ENCODE measurements at places on chromosomes 16 and 17.
A peak's percentile ranks its signal among the peaks of the same experiment; 100 is the strongest.

DNA sequence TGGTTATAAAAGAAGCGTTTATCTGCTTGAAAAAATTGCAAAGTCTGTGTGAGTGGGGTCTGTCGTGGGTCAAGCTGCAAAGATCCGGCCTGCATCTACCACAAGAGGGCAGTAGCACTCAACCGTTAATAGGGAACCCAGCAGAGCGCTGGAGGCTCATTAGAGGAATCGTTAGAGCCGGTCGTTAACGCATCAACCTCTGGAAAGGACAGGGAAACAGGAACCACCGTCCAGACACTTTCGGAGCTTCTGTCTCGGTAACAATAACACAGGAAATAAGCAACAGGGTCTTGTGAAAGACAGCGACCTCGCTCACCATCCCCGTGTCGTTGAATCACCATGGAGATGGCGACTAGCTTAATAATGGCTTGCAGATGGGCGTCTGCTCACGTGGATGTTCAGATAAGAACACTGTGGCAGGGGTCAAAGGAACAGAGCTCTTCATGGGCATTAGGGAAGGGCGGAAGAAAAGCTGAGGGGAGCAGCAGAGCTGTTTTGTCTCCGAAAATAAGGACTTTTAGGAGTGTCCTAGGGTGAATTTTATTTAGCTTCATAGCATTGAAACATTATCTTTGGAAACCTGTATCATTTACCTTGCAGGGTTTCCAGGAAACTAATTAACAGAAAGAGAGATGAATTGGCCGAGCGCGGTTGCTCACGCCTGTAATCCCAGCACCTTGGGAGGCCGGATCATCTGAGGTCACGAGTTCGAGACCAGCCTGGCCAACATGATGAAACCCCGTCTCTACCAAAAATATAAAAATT is 11.9 kb upstream of the NSRP1 start:
- DNase-seq: peak; percentile 97

GRCh38 chr16:69727916-69728270 is 1.5 kb upstream of the NQO1 start:
- peak; percentile 45 for DNase-seq

DNA sequence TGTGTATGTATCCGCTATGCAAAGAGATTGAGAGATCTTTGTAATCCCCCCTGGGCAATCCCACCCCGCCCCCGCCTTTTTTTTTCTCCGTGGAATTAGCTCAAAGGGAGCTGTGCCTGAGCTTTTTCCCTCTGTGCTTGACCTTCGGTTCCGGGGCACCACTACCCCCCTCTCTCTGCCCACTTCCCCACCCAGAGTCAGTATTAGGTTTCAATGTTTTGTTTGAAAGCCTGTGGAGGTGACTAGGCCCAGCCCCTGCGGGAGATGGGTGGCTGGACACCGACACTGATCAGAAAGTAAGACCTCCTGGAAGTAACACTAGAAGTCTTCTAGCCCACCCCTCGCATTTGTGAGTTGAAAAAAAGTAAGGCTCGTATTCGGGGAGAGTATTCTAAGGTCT is 7.0 kb downstream of the CBLN1 start:
- no peak for DNase-seq

DNA sequence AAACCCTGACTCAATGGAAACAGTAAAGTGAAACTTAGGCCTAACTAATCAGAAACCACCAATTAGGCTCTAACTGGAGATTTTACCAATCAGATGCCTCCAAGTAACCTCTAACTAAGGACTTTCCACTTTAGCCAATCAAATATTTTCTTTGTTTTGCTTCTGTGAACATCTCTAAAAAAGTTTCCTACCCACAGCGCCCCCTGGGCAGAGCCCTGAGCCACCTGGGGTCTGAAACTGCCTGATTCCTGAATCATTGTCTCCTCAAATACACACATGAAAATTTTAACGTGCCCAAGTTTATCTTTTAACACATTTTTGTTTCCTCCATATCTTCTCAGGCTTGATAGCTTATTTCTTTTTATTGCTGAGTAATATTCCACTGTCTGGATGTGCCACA is 19.0 kb downstream of the ADAD2 start:
- peak; percentile 33 for DNase-seq

DNA sequence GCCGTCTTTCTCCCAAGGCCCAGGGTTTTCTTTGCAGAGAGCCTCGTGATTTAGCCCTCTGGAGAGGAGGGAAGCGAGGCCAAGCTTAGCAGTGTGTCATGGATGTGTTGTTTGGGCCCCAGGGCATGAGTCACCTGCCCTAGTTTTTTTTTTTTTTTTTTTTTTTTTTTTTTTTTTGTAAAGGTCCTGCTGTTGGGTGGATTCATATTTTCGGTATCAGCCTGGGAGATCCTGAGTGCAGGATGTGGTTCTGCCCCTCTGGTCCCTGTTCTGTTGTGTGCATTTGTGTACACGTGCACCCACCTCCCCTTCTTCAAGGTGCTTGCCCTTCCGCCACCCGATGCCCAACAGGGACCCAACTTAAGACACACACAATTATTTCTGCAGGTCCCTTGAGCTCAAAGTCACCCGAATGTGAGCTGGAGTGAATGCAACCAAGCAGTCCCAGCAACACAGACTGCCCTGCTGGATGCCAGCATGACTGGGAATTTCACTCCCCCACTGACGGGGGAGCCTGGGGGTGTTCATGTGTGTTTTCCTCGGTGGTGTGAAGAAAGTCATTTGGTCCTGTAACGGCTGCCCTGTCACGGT is 265.8 kb upstream of the TNRC6C start:
- no peak for DNase-seq

DNA sequence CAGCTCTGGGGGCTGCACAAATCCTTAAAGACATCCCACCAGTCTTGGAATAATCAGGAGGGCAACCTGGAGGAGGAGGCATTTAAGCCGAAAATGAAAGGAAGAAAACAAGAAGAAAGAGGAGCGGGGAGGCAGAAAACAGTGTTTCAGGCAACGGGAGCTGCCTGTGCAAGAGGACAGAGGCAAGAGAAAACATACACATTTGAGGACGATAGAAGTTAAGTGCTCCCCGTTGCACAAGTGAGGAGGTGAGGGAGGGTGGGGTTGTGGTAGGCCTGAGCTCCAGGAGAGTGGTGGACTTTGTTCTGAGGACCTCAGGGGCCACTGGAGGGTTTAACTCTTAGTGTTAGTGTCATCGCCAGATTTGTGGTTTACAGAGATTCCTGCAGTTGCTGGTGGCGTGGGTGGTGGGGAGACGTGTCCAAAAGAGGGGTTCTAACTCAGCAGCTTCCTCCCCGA is 27.6 kb upstream of the CIBAR2 start:
- DNase-seq: no peak

All from hematopoietic multipotent progenitor cell treated with erythropoietin and hydrocortisone succinate and interleukin-3 and kit ligand, for 6 days (in vitro differentiated cells).